Diencephalon (tissue), 1 donor: ENCODE measurements at places on chromosomes 16 and 17. TPM values are rescaled to one million over a fixed set of nuclear protein-coding genes. Genes with fewer than 3 reads are reported as not detected.

Gene CBFB
- 38.1 TPM for total RNA-seq

Gene NATD1
- 1.6 TPM for total RNA-seq

Gene KRT13
- total RNA-seq = not detected

Gene EXOC3L1
- total RNA-seq = 1.2 TPM

Gene USP10
- total RNA-seq = 57.2 TPM

Gene KRT27
- not detected for total RNA-seq

Gene JPH3
- 45.9 TPM for total RNA-seq

Gene CLEC3A
- total RNA-seq = 0.23 TPM
